ENCODE measurements at places on chromosomes 11 and 22. TPM values are rescaled to one million over a fixed set of nuclear protein-coding genes. Genes with fewer than 3 reads are reported as not detected.

CDPF1 gene
- total RNA-seq, result 22.1 TPM

ACP2 gene
- total RNA-seq, result 54.8 TPM

HORMAD2 gene
- total RNA-seq, result not detected

FGF19 gene
- total RNA-seq, result not detected
